ENCODE measurements at places on chromosomes 5 and 9.

- DNase-seq, result no peak
These were observed 2.1 kb upstream of the OGN start for GRCh38 chr9:92406477-92406876.

DNA sequence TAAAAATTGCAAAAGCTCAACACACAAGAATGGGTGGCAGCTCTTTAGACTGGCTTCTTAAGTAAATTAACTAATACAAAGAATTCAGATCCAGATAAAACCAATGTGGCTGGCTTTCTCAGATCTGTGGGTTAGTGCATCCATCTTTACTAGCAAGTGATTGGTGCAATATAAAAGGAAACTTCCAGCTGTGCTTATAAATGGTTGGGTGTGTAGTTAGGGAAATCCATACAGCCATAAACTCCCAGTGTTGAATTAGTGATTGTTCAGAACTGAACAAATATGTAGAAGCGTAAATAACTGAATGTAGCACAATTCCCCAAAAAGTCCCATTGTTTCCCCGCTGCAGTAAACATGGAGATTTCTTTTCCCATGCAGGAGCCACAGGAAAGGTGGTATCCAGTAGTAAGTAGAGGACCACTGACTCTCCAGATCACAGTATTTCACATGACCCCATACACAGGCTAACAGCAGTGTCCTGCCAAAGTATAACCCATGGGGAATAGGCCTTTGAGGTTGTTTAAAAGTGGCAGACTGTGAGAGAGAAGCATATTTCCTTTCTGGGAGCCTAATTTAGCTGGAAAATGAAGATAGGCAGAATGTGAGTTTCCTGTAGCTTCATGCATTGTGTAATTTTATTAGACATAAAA lies 173.1 kb upstream of the SLC12A2 start:
- DNase-seq, result no peak

- no peak for DNase-seq
These were observed 31.7 kb downstream of the GSN start for GRCh38 chr9:121299467-121300282.

DNA sequence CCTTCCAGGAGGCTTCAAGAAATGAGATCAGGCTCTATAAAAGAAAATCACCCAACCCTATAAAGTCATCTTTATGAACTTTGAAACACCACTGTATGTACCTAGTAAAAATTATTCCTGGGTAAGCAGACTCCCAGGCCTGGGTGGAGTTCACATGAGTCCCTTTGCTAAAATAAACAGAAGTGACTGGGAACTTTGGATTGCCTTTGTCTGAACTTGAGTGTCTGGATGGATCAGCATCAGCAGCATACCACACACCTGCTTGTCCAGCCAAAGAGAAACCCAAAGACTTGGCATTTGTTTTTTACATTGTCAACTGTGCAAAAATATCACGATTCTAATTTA lies 79.6 kb upstream of the CDKN2B start:
- DNase-seq, result no peak

DNA sequence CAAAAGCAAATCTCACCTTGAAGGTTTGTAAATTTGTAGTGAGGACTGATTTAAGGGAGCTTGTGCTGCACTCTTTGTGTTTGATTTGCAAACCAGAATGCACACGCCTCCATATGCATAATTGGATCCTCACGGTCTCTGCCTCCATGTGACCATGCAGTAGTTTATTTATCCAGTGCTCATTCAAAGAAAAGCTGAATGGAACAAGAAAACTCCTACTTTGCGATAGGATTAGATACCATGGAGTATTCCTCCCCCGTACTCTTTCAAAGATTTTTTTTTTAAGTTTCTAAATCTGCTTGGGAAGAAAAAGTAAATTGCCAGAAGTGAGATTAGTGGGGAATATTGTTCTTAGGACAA lies 290.4 kb upstream of the TUT7 start:
- DNase-seq, result no peak

- DNase-seq, result no peak
These were observed 455.9 kb downstream of the EBF1 start for GRCh38 chr5:158643840-158644239.

Measured in forelimb muscle (tissue), 1 donor.